AG04450 (cell line): ENCODE measurements at places on chromosomes 6 and 20.

GRCh38 chr6:132136981-132137380, 185.8 kb upstream of the CCN2 start:
- no peak for DNase-seq

DNA sequence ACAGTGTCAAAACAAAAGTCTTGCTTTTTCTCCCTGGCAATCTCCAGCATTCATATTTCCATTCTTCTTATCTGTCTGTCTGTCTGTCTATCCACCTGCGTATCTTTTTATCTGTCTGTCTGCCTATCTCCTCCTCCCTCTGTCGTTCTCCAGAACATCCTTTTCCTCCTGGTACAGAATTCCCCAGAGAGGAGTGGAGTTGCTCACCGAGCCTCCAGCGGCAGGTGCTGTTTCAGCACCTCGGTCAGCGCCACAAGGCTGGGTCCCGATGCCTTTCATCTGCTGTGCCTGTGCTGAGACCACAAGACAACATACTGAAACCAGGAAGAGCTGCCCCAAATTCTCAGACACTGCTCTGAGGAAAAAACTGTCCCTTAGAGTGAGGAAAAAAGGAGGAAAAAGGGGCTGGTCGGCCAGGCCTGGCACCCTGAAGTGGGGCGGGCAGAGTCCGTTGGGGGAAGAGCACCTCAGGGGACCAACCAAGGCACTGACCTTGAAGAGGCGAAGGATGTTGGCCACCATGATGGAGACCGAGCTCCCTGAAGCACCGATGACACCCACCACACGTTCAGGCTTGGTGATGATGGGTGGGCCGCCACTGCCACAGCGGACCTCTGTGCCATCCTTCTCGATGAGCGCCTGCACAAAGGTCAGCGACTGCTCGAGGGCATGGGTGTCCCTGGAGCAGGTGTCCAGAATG, 13.3 kb downstream of the GRM4 start:
- no peak for DNase-seq

DNA sequence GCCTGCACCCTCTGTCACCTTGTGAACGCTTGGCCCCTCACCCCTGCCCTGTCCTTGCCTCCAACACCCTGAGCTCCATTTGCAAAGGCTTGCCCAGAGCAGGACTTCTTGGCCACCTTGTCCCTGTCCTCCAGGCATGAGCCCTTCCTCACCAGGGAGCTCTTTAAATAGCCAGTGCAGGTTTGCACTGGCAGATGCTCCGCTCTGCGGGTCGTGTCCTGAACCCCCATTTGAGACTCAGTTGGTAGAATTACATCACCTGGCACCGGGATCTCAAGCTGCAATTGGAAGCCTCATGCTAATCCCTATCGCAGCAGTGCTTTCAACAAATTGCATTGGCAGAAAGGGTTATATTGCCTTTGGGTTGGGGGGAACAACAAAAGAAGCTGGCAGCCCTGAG, 85.9 kb downstream of the TRMT6 start:
- DNase-seq = no peak

DNA sequence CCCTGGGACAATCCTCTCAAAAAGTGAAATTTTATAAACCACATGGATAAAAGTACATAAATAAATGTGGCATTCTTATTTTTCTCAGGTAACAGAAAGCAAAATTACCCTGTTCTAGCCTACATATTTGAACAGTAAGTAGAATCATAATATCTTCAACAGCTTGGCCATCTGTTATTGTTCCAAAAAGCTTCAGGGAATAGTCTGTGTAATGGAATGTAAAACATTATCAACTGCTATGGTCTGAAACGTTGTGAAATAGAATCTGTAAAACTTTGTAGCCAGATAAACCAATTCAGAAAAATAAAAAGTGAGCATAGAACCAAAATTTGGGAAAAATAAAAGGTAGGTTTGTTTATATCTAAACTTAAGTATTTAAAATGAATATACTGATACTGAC, 114.7 kb downstream of the THEMIS start:
- DNase-seq = no peak

DNA sequence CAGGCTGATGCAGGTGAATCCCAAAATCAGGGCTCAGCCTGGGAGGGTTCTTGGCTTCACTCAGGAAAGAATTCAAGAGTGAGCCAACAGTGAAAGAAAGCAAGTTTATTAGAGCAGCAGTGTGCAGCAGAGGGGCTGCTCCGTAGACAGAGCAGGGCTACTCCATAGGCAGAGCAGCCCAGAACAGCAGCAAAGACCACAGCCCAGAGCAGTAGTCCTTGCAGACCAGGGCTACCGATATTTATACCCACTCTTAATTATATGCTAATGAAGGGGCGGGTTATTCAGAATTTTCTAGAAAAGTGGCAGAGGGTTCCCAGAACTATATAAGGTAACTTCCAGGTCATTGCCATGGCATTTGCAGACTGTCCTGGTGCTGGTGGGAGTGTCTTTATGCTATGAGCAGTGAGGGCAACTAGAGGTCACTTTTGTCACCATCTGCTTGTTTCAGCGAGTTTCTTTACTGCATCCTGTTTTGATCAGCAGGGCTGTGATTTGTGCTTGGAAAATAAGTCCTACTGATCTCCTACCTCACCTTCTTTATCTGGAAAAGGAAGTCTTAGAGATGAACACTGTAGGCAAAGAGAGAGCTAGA, 39.8 kb upstream of the PTPN1 start:
- no peak for DNase-seq

- no peak for DNase-seq
Observed at GRCh38 chr6:50707652-50708300, 5.5 kb upstream of the TFAP2D start.

GRCh38 chr20:19690462-19690861, 67.6 kb upstream of the RIN2 start:
- no peak for DNase-seq

DNA sequence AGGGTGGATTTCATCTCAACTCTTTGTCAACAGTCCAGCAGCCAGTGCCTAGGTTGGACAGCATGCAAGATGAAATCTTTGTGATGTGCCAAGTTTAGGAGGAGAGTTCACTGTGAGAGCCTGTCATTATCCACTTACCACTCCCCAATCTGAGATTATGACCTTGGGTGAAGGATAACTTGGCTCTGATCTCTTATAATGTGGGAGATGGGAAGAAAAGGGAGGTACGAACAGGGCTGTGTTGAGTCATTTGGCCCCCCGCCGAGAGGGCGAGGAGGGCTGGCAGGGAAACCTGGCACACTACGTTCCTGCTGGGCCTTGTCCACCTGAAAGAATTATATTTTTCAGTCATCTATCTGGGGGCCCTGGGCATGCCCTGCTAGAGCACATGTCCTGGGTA, 35.8 kb downstream of the LAMA4 start:
- DNase-seq = no peak
